Kasumi-1 (cell line): ENCODE measurements at places on chromosomes 1 and 21.

DNA sequence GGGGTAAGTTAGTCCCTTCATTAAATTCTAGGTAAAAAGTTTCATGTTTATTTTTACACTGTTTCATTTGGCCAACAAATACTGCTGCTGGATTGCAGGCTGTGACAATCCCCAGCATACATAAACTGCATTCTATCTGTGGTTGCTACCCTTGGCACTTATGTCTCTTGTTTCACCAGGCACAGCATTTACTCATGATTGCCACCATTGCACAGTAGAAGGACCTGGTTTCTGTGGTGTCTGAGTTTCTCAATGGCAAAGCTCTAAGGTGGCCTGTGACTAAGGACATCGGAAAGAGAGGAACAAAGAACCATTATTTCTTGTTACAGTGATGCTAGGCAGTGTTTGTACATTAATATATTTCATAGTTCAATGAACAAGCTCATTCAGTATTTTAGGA lies 878.4 kb upstream of the NEGR1 start:
- no peak for DNase-seq

- no peak for DNase-seq
Observed at GRCh38 chr1:92721886-92722285, 63.0 kb downstream of the EVI5 start.

- no peak for DNase-seq
Observed at GRCh38 chr1:55146781-55147180, 68.4 kb downstream of the USP24 start.

DNA sequence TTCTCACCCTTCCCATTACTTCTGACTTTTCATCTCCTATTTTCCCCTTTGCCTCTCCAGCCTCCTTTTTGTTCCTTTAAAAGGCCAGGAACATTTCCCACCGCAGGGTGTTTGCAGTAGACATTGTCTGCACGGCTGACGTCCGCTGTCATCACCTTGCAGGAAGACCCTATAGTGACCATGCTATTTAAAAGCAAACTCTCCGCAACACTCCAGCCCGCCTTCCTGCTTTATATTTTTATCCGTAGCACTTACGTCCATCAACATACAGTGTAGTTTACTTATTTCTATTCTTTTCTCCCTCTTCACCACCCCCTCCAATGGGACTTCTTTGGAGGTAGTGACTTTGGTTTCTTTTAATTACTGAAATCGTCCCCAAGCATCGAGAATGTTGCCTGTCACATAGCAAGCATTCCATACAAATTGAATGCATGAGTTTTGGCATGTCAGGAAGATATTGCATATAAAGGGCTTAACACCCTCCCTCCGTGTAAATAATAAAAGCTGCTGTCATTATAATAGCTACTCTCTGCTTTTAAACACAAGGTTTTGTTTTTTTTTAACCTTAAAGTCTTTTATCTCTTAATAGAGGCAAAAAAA lies 19.8 kb downstream of the SLC25A33 start:
- DNase-seq = no peak

GRCh38 chr1:67850611-67851075 lies 17.4 kb upstream of the GNG12 start:
- DNase-seq = no peak

- no peak for DNase-seq
Observed at GRCh38 chr1:75373542-75374159, 237.3 kb downstream of the SLC44A5 start.

DNA sequence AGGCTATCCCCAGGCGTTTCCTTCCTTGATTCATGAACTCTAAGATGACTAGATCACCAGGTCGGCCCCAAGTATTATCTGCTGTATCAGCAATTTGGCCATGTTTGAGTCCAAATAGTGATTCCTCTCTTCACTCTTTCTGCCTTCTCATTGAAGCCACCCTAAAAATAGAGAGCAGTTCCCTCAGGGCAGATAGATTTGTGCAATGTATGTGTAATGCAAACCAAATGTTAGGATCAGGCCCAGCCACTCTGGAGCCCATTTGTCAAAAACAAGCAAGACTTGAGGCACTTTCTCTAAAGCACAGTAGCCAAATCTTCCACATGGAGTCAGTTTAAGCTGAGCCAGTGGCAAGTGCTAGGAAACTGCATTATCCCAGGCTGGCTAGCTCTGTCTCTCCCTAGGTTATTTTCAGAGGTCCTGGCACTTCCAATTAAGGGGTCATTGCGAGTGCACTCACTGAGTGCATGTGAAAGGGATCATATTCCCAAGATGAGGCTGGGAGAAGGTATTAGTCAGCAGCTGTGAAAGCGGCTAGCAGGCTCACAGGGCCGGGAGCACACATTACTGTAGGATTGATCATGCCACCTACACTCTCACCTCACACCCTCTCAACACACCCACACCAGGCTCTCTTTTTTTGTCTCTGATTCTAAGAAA lies 97.9 kb upstream of the RAB3GAP2 start:
- no peak for DNase-seq

- DNase-seq = no peak
Observed at GRCh38 chr1:38152351-38153065, 105.9 kb upstream of the POU3F1 start.

DNA sequence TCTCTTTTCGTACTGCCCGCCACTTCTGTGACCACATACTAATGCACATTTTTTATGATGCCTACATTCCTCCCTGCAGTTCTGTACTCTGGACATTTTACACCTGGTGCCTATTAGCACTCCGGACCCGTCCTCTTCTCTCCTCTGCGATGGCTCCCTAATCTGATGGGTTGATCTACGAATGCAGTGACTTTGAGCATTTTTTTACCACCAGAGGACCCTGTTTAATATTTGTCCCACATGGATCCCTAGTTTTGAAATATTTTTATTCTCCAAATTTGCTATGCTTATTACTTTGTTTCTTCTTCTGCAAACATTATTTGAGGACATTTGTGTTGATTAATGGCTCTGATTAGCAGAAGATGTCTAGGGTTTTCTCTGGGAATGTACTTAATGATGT lies 5.2 kb downstream of the PPFIA4 start:
- peak; percentile 55 for DNase-seq

DNA sequence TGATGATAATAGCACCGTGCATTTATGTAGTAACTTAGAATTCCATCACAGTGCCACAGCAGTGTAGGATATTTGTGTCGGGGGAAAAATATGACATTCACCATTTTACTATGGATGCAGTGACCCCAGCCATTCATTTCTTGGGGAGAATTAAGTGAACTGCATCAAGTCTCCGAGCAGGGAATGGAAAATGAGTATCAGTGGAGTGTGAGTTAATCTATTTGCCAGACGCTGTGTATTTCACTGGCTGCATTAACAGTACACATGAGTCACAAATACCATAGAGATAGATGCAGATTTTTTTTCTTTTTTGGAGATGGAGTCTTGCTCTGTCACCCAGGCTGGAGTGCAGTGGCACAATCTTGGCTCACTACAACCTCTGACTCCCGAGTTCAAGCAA lies 33.8 kb upstream of the SLC45A1 start:
- no peak for DNase-seq

DNA sequence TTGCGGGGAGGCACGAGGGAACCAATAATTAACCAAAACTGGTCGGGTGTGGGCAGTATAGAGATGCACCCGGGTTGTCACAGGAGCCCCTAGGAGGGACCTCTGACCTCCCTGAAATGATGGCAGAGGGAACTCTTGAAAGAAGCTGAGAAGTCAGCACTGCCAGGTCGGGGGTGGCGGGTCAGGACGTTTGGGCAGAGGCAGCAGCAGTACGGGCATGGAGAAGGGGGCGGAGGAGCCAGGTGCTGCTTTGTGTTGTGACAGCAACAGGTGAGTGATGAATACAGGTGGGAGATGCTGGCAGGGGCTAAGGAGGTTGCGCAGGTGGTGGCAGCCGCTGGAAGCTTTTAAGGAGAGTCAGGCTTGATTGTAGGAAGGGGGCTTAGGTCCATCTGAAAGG lies 11.7 kb downstream of the TNFRSF1B start:
- DNase-seq = no peak

DNA sequence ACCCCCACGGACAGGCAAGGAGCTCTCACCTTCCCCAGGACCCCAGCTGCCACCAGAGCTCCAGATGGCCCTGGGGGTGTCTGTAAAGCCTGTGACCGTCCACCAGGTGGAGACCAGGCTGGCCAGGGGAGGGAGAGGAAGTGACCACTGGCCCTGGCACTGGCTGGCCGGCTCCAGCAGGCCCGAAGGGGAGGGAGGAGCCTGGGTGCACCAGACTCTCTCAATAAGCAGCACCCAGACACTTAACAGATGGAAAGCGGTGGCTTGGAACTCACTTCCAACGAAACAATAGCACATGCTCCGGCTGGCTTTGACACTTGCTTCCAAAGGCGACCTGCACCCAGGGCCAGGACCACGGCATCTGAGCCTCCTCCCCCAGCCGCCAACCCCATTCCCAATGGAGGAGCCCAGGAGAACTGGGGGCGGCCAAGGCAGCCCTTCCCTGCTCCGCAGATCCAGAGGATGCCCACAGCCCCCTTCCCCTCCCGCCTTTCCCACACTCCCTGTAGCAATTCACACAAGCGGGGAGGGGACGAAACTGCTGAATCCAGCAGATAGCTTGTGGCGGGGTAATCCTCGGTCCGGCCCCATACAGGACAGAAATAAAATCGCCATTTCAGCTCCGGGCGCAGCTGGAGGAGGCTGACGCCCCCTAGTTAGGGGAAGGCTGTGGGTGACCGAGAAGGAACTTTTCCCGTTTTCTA lies 742 bp upstream of the PDE9A start:
- DNase-seq = no peak

DNA sequence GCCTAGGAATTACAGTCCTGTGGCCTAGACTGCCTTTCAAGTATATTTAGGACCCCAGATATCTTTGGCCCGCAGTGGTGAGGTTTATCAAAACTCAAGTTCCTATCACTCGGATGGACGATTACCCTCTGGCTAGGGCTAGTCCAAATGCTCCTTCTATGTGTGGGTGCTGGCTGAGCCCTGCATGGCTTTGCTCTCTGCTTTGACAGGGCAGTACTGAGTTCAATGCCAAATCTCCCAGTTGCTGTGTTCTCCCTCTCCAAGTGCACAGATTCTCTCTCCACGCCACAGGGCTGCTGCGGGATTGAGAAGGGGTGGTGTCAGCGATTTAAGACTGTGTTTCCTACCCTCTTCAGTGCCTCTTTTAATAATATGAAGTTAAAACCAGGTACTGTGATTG lies 97.0 kb downstream of the LHX4 start:
- DNase-seq = no peak

GRCh38 chr21:44567481-44568171 lies 5.9 kb upstream of the KRTAP10-4 start:
- DNase-seq = no peak

DNA sequence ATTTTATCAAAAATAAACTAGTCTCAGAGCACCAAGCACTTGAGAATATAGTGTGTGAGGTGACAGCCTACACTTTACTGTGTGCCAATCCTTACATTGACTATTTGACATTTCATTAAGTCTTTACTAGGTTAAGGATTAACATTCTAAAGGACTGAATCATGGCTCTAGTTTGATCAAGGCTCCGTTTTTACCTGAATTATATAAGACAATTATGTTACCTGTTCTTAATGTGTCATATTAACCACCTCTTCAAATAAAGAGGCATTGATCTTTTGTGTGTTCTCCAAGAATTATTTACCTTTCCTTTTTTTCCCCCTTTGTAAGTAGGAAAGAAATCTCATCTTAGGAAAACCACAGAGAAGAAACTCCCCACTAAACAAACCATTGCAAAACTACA lies 189.7 kb downstream of the HS2ST1 start:
- no peak for DNase-seq

GRCh38 chr1:94056171-94056570 lies 64.8 kb downstream of the ABCA4 start:
- DNase-seq = no peak
